Stimulated activated CD4-positive, alpha-beta T cell treated with anti-CD3 and anti-CD28 coated beads, TNF-alpha, amount 100 ng/mL, for 4 hours (primary cell): ENCODE measurements at places on chromosomes 5 and 9.

- DNase-seq, result no peak
Observed at GRCh38 chr5:133821311-133821741, 147.1 kb downstream of the C5orf15 start.

DNA sequence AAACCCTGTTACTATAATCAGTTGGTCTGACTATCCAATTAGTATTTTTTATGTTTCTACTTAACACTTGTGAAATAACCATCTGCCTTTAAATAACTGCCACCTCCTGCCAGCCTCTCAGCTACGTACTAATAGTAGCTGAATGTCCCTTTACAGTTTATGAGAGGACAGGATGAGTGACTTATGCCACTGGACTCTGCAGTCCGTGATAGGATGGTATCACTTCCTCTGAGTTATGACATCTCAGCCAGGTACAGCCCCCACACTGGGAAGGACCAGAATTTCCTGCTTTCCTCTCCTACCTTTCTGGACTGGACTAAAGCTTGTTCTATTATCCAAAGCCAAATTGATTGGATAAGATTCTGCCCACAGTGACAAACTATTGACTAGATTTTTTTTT, 102.9 kb downstream of the ZFAND5 start:
- no peak for DNase-seq

GRCh38 chr5:14809369-14810155, 62.0 kb downstream of the ANKH start:
- peak; percentile 15 for DNase-seq

DNA sequence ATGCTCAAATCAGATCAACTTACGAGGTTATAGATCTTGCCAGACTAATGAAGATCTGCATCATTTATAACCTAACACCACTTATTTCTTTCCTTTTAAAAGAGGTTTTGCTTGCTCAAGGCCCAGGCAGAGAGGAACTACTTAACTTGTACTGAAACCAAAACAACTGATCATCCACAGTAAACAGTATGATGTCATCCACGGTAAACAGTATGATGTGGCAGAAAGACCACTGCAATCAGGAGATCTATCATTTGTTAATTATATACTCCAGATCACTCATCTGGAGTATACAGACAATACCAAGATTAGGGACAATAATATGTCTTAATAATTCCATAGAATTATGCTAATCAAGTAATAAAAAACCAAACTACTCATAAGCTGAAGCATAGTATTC, 116.8 kb downstream of the ADAMTS6 start:
- no peak for DNase-seq

DNA sequence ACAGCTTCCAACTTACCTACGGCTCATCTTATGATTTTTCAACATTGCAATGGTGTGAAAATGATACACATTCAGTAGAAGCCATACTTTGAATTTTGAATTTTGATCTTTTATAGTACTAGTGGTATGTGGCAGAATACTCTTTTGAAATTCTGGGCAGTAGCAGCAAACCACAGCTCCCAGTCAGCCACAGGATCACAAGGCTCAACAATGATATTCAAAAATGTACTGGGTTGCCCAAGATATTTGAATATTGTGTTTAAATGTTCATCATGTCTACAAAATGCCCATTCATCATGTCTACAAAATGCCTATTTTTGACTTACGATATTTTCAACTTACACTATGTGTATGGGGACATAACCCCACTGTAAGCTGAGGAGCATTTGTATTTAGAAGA, 81.3 kb upstream of the PRR16 start:
- no peak for DNase-seq

GRCh38 chr9:14288433-14288832, 25.5 kb downstream of the NFIB start:
- no peak for DNase-seq

GRCh38 chr5:60184606-60185005, 291.1 kb upstream of the PDE4D start:
- DNase-seq, result no peak

DNA sequence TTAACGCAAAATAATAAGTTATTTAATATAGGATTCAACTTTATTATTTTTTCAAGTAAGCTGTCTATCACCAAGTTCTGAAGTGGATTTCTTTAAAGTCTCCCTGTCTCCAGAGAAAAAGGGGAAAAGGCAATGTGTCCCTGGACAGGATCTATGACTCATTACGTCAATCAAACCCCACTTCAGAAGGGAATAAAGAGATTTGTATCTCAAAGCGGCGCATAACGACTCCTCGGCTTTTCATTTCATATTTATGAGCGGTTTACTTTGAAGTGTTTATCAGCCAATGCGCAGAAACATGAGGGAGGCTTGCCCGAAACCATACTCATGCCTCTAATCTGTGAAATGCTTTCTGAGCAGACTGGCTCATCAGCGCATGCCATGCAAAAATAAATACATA, 938.6 kb upstream of the WWC1 start:
- DNase-seq, result no peak

GRCh38 chr9:237141-237857, 22.6 kb downstream of the DOCK8 start:
- no peak for DNase-seq

DNA sequence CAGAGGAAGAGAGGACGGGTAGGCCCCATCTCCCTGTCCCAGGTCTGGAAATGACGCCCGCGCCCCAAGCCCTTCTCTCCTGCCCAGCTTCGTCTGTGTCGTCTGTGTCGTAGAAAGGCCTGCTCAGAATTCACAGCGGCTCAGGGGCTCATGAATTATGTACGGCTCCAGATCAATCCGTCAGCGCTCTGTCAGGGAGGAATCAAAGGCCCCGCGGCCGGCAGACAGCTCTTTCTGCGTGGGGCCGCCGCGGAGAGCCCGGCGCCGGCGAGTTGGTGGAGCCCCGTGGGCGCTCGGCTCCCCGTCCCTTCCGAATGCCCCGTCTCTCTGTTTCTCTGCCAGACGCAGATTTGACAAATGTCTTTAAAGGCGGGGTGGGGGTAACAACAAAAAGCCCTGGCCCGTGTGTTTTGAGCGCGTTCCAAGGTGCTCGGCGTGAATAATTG, 83.8 kb upstream of the RAPGEF1 start:
- DNase-seq, result no peak
